ENCODE measurements at places on chromosomes 7 and 10. TPM values are rescaled to one million over a fixed set of nuclear protein-coding genes. Genes with fewer than 3 reads are reported as not detected.

DNA sequence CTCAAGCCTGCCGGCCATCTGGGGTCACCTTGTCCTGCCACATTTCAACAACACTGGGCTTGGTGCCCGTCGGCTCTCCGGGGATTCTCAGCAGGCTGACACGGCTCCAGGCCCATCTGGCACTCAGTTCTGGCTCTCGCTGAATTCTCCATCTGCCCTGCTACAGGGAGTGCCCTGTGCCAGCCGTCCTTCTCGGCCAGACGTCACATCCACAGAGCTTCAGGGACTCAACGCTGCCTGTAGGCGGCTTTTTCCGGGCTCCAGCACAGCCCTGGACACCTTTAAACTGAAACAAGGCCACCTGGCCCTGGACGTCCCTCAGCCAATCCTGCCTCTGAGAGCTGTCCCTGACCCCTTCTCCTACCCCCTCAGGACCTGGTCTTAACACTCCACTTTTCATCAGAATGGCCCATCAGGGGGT lies 43.0 kb downstream of the TMEM130 start:
- H3K27ac ChIP-seq: no peak overlapping the region
- DNase-seq: no peak
- H3K27me3 ChIP-seq: no peaks in the 10 kb centered on the region
- no peak overlapping the region for H3K4me3 ChIP-seq
- peaks cover 5% of the 10 kb centered on the region for H3K4me1 ChIP-seq

DNA sequence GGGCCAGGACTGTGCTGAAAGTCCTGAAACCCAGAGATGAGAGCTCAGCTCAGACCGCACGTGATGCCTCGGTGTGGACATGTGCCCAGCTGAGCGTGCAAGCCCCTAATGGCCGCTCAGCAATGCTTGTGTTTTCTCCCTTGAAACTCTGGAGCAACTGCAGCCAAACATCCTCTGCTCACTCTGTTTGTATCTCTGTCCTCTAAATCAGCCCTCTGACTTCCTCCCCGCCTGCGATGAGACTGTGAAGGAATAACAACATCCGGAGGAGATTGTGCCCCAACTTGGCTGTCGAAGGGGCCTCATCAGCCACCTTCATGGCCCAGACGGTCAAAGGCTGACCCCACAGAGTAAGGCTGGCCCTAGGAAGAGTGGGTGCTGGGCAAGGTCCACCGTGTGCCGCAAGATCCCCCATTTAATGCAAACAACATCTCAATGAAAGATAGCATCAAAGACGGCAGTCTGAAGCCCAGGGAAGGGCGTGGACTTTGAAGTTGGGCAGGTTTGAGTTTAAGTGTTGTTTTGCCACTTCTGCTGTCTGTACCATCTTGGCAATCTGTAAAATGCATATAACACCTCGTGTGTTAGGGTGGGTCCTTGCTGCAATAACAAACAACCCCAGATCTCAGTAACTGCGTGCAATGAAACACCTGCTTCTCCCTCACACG lies 39.9 kb downstream of the CALML3 start:
- H3K27ac ChIP-seq: no peak overlapping the region
- H3K36me3 ChIP-seq: no peaks in the 10 kb centered on the region
- no peak for DNase-seq
- no peak overlapping the region for H3K4me3 ChIP-seq
- no peaks in the 10 kb centered on the region for H3K4me1 ChIP-seq
- no peaks in the 10 kb centered on the region for H3K27me3 ChIP-seq

GRCh38 chr10:97781618-97782331 lies 10.0 kb upstream of the SFRP5 start:
- DNase-seq: no peak
- H3K27ac ChIP-seq: no peak overlapping the region
- no peaks in the 10 kb centered on the region for H3K4me1 ChIP-seq
- no peaks in the 10 kb centered on the region for H3K27me3 ChIP-seq
- H3K4me3 ChIP-seq: no peak overlapping the region

DNA sequence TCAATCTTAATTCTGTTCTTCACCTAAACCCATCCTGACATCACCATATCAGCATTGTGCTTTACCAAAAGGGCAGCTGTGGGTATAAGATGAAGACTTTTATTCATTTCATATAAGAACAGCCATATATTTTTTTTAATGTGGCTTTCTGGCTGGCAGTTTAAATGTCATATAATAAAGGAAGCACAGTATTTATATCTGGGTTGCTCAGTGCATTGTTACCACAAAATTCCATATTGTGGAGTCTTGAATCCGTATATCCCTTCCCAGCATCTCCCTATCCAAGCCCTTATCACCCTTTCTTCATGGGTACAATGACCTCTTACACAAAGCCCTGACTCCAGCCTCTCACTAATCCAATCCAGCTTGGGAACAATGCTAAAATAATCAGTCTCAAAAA lies 125.8 kb downstream of the RAPGEF5 start:
- H3K36me3 ChIP-seq: no peaks in the 10 kb centered on the region
- no peak for DNase-seq
- no peak overlapping the region for H3K27ac ChIP-seq

DNA sequence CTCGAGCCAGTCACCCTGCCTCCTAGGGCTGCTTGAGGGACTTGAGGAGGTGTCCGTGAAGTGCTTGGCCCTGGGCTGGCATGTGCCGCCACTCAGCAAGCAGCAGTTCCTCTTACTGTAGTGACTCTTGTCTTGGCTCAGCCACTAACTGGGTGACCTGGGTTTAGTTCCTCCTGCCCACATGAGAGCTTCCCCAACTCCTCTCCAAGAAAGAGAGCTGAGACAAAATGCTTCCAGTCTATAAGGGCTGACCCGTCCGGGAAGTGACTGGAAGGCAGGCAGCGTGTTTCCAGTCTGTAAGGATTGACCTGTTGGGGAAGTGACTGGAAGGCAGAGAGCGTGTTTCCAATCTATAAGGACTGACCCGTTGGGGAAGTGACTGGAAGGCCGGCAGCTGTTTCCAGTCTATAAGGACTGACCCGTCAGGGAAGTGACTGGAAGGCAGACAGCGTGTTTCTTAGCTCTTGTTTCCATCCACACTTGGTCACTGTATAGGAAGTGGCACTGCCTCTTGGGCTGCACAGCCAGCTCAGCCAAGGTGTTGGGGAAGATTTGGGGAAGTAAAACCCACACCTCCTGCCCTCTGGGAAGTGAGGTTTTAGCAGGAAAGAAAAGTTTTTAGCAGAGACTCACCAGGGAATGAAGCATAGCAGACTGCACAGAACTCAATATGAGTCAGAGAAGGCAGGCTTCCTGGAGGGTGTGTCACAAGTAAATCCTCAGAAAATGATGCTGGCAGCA lies 53.3 kb upstream of the PPIF start:
- no peaks in the 10 kb centered on the region for H3K4me1 ChIP-seq
- no peak overlapping the region for H3K27ac ChIP-seq
- no peaks in the 10 kb centered on the region for H3K27me3 ChIP-seq

- H3K4me3 ChIP-seq: no peak overlapping the region
- H3K36me3 ChIP-seq: no peaks in the 10 kb centered on the region
- H3K27me3 ChIP-seq: no peaks in the 10 kb centered on the region
- H3K4me1 ChIP-seq: no peaks in the 10 kb centered on the region
- H3K27ac ChIP-seq: no peak overlapping the region
- DNase-seq: no peak
Measured at GRCh38 chr10:32103721-32104120, 47.5 kb upstream of the KIF5B start.

DNA sequence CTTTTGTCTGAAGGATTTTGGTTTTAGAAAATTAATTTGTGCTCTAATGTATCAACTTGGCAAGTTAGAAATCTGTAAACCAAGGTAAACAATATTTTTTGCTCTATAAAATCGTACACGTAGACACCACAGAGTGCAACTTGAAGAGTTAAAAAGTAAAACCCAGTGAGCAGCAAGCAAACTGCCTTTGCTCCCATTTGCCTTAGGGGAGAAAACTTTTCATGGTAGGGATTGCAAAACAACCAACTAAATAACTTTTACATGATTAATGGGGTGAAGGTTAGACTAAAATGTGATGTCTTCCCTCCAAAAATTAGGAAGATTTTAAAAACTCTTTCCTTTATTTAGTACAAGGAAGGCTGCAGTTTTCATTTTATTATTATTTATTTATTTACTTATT lies 224.2 kb upstream of the LYZL1 start:
- no peak overlapping the region for H3K4me3 ChIP-seq
- peaks cover 5% of the 10 kb centered on the region for H3K4me1 ChIP-seq
- no peaks in the 10 kb centered on the region for H3K36me3 ChIP-seq
- no peak for DNase-seq
- H3K27me3 ChIP-seq: no peaks in the 10 kb centered on the region

VSTM4 gene
- 0.73 TPM for total RNA-seq

PPP1R17 gene
- total RNA-seq: 2.5 TPM

PALD1 gene
- 31.8 TPM for total RNA-seq

H2AZ2 gene
- 187 TPM for total RNA-seq

TAC1 gene
- total RNA-seq: 4.3 TPM
